ENCODE measurements at places on chromosomes 2 and 18.

- DNase-seq = no peak
Measured at GRCh38 chr2:197196541-197197180, 113.9 kb downstream of the ANKRD44 start.

DNA sequence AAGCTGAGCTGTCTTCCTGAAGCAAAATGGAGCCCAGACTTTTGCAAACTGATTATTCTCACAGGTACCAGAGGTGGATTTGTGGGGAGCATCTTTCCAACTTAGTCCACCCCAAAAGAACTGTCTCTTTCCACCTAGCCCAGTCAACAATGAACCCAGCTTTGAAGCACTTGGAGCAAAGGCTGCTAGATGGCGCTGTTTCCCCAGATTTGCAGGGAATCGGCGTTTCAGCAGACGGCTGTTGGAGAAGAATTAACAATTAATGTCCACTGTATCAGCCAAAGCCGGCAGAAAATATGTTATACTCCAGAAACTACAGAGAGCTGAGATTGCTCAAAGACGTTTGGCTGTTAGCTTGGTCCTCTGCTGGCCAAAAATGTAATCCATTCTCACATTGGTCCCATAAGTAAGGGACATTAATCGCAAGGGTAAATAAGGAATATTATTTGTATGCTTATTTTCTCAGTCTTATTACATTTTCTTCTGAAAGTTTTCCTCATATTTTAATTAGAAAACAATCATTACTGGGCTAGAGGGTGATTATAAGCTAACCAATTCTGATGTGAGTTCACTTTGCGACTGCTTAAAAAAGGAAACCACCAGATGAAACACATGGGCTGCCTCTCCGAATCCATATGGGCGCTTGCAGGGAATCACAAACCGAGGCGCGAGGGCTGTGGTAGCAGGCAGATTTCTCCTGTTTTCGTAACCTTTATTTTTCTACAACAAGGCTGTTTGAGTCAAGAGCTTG lies 423.8 kb upstream of the MEX3C start:
- DNase-seq = peak; percentile 73

DNA sequence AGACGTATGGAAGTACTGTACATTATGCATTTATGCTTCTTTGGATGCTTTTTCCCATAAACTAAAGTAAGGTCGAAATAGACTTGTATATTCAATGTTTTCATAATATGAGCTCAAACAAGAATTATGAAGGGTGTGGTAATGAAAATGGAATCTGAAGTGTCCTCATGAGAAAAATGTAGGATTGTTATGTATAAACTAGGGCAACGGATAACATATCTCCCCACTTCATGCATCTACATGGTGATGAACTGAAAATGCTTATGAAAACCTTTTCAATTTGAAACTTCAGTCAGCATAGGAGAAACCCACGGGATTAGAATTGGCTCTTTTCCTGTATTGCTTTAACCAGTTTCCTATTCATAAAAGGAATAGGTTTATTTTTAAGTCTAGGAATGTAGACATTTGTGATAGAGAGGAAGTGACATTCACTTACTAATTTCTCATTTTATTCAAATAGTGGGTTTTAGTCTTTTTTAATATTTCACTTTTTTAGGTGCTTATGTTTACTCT lies 608.2 kb upstream of the GCFC2 start:
- no peak for DNase-seq

GRCh38 chr18:36818652-36819051 lies 10.2 kb downstream of the TPGS2 start:
- DNase-seq = no peak

DNA sequence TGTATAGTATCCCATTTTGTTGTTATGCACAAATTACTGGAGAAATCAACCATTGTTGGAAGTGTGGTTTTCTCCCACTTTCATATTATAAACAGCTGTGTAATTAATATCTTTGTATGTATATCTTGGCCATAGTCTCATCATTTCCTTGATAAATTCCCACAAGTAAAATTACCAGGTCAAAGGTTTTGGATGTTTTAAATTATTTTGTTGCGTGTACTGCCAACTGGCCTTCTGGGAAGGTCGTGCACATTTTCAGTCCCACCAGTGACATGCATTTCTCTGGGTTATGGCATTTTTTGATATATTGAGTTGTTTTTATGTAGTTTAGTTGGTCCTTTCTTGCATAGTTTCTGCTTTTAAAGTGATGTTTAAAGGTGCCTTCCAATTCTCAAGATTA lies 41.5 kb downstream of the TSHZ1 start:
- no peak for DNase-seq

DNA sequence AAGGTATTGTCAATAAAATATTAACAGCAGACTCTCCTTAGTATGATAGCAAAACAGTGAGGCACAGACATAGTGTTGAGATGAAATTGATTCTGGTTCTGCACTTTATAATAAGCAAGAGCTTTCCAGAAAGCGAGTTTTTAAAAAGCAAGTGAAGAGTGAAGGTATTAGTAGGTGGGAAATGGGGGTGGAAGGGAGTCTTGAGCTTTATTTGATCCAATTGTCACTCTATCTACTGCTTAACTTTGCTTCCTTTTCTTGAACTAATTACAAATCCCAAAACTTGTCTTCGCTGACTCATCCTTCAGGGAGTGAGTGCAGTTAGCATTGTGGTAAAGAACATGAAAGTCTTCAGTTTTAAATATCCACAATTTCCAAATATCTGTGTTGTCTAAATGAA lies 120.6 kb upstream of the BOD1L2 start:
- DNase-seq = no peak

GRCh38 chr2:144666032-144666431 lies 146.1 kb upstream of the ZEB2 start:
- DNase-seq = no peak

- DNase-seq = no peak
Measured at GRCh38 chr2:180959787-180960186, 20.6 kb upstream of the UBE2E3 start.

DNA sequence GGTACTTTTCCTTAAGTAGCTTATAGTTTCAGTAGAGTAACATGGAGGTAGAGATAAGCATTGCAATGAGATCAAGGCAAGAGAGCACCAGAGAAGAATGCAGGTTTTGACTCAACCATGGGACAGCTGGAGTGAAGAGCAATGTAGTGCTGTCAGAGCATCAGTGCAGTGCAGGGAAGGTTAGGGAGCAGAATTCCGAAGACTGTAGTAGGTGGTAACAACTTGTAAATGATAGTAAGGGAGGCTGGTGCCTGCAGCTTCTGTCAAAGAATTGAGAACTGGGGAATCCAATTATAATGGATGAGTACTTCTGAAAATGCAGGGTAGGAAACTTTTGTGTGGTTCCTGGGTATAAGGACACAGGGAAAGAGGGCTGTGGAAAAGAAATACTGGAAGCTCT lies 183.2 kb downstream of the KCNS3 start:
- no peak for DNase-seq

Measured in astrocyte of the cerebellum (primary cell).